ENCODE measurements at places on chromosomes 2 and 18.
A peak's percentile ranks its signal among the peaks of the same experiment; 100 is the strongest.

- no peak for DNase-seq
Observed at GRCh38 chr2:83233326-83233725, 1225.8 kb downstream of the SUCLG1 start.

DNA sequence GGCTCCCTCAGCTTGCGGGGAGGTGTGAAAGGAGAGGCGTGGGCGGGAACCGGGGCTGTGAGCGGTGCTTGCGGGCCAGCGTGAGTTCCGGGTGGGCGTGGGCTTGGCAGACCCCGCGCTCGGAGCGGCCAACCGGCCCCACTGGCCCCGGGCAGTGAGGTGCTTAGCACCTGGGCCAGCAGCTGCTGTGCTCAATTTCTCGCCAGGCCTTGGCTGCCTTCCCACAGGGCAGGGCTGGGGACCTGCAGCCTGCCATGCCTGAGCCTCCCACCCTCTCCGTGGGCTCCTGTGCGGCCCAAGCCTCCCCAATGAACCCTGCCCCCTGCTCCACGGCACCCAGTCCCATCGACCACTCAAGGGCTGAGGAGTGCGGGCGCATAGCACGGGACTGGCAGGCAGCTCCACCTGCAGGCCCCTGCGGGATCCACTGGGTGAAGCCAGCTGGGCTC lies 48.2 kb downstream of the RNF138 start:
- no peak for DNase-seq

- no peak for DNase-seq
Observed at GRCh38 chr2:28751956-28752630, 463 bp downstream of the PPP1CB start.

GRCh38 chr2:64526034-64526433 lies 1.9 kb downstream of the AFTPH start:
- DNase-seq = no peak

DNA sequence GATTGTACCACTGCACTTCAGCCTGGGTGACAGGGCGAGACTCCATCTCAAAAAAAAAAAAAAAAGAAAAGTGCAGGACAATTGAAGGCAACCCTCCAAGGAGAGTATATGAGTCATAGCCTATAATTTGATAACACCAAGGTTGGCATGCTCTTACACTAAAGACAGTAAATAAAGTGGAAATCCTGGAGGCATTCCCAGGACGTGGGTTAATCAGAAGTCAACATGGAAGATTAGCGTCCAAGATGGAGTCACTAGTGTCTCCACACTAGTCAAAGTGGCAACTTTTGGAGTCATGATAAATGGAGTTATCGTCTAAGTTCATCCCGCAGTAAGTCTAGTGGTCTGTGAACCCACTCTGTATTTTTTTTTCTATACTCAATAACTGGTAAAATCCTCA lies 21.2 kb upstream of the UGGT1 start:
- no peak for DNase-seq

- DNase-seq = no peak
Observed at GRCh38 chr2:217242947-217243346, 383.1 kb upstream of the TNP1 start.

DNA sequence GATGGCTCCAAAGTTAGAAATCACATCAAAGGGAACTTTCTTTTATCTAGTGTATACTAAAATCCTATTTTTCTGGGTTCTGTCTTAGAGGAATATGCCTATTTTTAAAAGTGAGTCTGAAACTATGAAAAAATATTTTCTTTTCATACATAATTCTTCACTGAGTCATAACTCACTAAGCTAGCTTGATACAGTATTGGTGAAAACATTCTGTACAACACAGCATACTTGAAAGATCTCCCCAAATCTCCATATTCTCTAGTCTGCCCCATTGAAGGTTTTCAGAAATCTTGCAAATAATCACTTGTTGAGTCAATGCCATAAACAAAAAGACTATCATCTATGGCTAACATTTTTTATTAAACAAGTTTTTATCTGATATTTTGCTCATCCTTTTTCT lies 44.5 kb downstream of the COL3A1 start:
- DNase-seq = no peak

GRCh38 chr2:158835431-158835830 lies 40.3 kb downstream of the DAPL1 start:
- DNase-seq = no peak

DNA sequence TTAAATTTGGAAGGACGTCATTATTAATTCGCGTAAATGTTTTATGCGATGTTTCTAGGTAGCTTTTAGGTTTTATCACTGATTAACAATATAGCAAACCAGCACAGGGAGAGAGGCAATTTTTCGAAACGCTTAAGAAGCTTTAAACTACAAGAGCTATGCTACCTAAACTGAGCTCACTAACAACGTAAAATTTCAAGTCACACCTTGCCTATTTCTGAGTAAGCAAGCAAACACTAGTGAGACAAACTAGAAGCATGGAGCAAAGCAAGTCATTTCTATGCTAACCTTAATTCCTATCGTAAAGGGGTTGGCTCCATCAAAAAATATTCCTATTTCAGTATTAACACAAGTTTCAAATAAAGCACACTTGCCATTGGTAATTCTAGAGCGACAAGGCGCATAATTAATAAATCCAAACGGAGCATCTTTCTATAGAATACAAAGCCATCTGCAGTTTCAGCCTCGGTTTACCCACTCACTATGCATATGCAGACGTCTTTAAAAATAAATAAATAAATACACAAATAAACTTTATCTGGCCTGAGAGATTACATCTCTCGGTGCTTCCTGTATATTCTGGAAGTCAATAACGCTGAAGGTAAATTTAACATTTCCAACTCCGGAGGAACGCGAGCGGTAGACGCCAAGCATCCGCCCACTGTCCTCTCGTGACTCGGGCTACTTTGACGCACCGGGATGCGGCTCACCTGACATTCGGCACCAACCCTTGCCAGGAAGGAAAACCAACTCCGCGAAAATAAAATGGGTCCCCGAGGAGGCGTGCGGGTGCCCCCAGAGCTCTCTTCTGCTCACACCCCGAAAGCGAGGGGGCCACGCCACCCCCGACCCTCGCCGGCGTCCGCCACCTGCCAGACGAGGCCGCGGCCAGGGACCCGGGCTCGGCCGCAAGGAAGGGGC lies 947 bp downstream of the ITSN2 start:
- peak; percentile 66 for DNase-seq

- DNase-seq = no peak
Observed at GRCh38 chr2:113974727-113975126, 84.8 kb downstream of the ACTR3 start.

GRCh38 chr2:141928476-141928875 lies 202.3 kb downstream of the LRP1B start:
- DNase-seq = no peak

- no peak for DNase-seq
Observed at GRCh38 chr2:611519-611918, 65.7 kb downstream of the TMEM18 start.

DNA sequence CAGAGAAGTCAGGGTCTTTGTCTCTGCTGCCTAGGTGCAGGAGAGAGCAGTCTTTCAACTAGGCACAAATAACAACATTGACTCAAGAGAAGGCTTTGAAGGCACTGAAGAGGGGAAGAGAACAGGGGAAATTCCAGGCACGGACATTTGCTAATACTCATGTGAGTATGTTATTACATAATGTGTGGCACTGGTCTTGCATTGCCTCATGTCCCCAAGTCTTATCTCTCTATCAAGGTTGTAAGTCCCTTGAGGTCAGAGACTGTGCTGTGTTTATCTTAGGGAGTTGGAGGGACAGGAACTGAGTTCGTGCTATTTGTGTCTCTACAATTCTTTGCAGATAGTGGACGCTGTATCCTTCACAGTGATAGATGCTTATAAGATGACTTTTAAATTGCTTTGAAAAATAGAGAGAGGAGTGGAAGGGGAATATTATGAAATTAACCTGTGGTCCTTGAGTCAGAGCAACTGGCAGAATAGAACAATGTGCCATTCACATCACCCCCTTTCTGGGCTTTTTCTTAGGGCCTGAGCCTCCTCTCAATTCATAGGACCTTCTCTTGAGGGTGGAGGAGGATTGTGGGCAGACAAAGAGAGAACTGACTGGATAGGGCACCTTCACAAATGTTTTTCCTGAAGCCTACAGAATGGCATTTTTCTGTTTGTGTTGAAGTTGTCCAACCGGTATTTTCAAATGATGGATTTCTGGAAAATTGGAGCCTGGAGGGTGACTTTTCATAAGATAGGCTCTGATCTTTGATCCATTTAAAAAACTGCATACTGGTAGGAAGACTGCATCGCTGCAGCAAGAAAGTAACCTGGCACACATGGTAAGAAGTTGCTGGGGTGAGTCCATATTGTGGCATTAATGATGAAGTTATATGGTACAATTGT lies 96.6 kb upstream of the CXCR4 start:
- no peak for DNase-seq

DNA sequence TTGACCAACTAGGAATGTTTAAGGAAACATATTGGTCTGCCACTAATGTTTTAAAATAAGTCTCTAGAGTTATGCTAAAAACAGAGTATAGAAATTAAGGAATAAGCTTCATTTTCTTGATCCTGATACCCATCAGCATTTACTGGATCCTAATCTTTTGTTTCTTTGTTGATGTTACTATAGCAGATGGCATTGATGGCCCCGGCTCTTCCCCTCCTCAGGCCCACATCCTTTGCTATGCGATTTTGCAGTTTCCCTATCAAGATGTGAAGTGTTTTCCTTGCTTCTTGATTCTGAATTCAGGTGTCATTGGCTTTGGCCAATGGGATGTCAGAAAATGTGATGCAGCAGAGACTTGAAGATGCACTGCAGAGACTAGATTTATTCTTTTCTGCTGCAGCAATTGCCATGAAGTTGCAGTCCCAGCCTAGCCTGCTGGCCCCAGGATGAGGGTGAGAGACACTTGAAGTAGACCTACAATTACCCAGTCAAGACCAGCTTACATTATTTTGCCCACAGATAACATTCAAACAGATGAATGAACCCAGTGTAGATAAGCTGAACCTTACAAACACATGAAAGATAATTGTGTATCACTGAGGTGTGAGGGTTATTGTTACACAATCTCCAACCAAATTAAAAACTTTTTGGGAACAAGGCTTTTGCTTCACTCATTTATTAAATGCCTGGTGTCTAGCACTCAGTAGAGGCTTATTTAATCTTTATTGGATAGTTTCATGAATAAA lies 115.2 kb upstream of the ITGA4 start:
- DNase-seq = no peak
